ENCODE measurements at places on chromosomes 2 and 18.

- DNase-seq: peak; percentile 45
Measured at GRCh38 chr2:35410431-35411061, 945.0 kb upstream of the CRIM1 start.

DNA sequence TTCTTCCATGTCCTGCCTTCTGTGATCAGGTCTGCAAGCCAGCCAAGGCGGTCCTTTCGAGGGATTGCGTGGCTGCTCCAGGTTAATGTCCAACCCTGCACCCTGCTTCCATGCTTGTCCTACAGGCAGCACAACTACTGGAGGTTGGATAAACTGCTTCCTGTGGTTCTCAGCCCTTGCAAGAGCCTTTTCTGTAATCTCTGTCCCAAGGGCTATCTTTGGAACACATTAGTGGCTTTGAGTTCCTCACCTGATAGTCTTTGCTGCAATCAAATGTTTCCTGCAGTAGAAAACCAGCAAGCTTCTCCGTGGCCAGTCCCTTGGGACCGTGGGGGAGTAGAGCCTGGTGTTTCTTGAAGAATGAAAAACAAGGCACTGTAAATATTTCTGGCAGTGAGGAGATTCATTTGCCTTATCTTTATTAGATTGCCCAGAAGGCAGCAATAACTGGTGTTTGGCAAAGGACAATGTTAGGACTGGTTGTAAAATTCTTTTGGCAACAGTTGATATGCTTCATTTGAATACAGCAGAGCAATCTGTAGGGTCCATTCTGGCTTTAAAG lies 214.4 kb downstream of the FHOD3 start:
- peak; percentile 27 for DNase-seq

DNA sequence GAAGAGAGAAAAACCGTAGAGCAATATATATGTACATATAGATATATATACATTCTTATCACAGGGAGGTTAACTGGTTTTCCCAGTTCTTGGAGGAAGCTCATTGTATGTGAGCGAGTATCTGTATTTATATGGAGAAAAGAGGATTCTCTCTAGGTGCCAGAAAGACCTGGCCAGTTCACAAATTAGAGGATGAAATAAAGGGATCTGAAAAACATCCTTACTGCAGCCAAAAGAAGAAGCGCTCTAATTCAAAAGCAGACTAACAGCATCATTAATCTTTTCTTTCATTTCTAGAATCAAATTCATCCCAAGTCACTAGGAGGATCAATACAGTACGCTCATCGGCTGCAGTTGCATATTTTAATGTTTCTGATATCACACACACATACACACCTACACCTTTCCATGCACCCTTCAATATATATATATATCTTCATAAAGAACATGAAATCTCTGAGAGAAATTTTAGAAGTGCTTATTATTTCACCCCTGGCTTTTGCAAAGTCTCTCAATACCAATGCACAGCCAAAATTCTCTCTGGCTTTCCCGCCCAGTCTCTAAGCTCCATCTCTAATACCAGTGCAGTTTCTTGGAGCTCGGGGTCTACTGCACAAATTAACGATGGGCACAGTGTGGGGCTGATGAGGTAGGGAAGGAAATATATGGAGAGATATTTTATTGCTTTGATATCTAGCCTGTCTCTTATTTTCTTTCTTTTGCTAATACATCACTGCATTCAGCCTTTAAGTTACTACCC lies 731 bp downstream of the NRXN1 start:
- peak; percentile 45 for DNase-seq

GRCh38 chr2:207163756-207164005 lies 2.1 kb downstream of the KLF7 start:
- DNase-seq: no peak

GRCh38 chr2:113091231-113091896 lies 23.6 kb downstream of the IL1F10 start:
- DNase-seq: no peak

DNA sequence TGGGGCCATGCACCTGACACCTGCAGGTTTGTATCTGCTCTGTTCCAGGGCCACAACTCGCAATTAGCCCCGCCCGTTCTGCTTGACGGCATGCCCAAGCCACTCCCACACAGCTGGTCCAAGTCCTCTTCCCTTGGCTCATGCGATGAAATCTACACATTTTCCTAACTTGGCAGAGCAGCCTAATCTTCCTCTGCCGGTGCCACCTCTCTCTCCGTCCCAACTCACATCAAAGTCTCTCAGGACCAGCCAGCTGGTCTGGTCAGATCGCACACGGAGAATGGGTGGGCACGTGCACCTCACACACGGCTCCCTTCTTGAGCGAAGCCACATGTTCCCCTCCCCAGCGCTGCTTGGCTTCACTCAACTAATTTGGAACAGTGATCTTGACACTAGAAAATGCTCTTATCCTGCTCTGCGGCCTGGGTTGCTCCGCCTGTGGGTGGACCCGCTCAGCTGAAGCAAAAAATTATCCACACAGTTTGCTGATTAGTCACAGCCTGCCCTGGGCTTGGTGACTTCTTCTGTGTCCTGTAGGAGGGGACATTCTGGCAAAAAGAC lies 176.7 kb downstream of the NRP2 start:
- no peak for DNase-seq

GRCh38 chr2:206482123-206482522 lies 38.8 kb downstream of the ADAM23 start:
- DNase-seq: no peak

GRCh38 chr2:136443661-136444060 lies 321.7 kb upstream of the THSD7B start:
- DNase-seq: no peak

DNA sequence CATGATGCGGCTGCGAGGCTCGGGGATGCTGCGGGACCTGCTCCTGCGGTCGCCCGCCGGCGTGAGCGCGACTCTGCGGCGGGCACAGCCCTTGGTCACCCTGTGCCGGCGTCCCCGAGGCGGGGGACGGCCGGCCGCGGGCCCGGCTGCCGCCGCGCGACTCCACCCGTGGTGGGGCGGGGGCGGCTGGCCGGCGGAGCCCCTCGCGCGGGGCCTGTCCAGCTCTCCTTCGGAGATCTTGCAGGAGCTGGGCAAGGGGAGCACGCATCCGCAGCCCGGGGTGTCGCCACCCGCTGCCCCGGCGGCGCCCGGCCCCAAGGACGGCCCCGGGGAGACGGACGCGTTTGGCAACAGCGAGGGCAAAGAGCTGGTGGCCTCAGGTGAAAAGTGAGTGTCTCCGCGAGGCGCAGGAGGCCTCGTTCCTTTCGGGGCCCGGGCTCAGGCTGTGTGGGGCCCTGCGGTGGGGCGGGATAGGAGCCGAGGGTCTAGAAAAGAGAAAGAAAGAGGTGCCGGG lies 520 bp downstream of the GLS start:
- peak; percentile 64 for DNase-seq

DNA sequence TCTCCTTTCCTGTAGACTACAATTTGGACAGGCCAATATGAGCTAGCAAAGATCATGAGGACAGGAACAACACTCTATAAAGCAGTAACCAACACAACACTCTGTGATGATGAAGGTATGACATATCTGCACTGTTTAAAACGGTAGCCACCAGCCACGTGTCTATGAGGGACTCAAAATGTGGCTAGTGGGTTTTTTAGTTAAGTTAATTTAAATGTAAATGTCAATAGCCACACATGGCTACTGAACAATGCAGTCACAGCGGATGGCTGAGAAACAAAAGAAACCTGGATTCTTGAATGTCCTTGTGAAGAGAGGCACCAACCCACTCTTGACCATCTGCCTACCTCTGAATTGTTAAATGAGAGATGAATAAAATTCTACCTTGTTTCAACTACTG lies 33.9 kb downstream of the FANCL start:
- no peak for DNase-seq
